ENCODE measurements at places on chromosomes 12 and 14.

DNA sequence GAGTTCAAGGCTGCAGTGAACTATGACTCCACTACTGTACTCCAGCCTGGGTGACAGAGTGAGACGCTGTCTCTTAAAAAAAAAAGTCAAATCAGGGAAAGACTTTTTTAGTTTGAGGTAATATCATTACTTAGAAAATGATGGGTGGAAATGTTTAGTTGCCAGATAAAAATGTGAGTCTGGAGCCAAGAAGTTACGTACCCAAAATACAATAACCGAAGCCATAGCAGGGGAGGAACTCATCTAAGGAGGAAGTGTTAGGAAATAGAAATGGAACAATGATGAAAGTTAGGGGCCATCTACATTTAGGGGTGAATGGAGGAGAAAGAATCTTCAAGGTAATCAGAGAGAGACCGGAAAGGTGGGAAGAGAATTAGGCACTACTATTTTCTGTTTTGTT, 98.8 kb downstream of the DACT1 start:
- DNase-seq, result no peak

DNA sequence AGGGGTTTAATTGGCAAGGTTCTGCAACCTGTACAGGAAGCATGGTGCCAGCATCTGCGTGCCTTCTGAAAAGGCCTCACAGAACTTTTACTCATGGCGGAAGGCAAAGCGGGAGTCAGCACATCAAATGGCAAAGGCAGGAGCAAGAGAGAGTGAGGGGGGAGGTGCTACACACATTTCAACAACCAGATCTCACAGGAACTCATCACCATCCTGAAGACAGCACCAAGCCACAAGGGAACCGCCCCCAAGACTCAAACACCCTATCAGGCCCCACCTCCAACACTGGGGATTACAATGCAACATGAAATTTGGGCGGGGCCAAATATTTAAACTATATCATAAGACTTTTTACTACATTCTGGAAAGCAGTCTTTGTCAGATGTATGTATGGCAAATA, 38.0 kb upstream of the FKBP4 start:
- DNase-seq, result no peak

- no peak for DNase-seq
Measured at GRCh38 chr14:33052943-33053342, 114.3 kb downstream of the NPAS3 start.

DNA sequence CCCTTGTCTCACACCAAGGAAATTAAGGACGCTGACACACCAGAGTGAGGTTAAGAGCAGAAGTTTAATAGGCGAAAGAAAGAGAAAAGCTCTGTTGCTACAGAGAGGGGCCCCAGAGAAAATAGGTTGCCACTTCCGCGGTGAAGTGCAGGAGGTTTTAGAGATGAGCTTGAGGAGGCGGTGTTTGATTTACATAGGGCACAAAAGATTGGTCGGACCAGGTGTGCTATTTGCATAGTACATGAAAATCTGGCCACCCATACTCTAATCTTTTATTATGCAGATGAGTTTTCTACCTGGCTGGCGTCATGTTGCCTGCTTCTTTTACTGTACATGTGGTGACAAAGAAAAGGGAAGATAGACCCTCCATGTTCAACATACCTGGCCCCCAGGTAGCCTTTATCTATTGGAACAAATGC, 23.3 kb upstream of the MYF6 start:
- DNase-seq, result no peak

DNA sequence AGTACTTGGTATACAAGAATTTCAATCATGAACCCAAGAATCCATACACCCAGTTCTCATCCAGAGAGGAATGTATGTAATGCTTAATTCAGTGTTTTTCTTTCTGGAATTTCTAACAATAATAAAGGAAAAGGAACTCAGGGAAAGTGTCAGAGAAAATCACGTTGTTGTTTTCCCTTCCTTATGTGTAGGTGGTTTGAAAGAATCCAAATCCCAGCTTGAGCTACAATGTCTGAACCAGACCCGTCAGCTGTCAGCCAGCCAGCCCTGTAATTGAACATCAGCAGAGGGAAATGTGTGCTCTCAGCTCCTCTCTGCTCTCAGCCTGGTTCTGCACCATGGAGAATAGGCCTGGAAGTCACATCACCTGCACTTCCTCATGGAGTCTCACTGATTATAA, 126.5 kb downstream of the TMEM30B start:
- no peak for DNase-seq

All from GM19239 (cell line).